ENCODE measurements at places on chromosomes 2 and 18.

GRCh38 chr2:108364676-108365297, 13.0 kb upstream of the SULT1C4 start:
- no peak for DNase-seq

DNA sequence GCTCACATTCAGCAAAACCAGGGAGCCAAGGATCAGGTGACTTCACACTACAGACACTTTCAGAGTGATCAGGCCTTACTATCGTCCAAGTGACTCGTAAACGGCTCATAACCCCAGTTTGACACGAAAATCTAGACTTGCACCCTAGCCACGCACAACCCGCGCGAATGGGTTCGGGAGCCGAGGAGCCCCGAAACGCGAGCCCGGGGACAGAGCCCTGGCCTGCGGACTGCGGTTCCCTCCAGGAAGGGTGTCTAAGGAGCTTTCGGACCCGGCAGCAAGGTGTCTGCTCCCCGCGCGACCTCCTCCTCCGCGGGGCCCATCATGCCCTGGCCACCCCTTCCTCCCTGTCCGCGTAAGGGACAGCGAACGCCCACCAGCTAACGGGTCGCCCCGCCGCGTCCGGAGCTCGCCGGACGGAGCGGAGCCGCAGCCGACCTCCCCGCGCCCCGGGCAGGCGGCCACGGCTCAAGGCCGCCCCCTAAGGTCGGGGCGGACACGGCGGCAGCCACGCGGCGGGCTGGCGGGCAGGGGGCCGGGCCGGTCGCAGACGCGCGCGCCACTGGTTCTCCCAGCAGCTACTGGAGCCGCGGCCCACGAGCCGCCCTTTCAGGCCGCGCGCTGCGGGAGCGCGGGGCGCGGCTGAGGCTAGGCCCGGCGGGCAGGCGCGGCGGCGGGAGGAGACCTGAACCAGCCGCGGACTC, 575 bp downstream of the ATL2 start:
- peak; percentile 42 for DNase-seq

DNA sequence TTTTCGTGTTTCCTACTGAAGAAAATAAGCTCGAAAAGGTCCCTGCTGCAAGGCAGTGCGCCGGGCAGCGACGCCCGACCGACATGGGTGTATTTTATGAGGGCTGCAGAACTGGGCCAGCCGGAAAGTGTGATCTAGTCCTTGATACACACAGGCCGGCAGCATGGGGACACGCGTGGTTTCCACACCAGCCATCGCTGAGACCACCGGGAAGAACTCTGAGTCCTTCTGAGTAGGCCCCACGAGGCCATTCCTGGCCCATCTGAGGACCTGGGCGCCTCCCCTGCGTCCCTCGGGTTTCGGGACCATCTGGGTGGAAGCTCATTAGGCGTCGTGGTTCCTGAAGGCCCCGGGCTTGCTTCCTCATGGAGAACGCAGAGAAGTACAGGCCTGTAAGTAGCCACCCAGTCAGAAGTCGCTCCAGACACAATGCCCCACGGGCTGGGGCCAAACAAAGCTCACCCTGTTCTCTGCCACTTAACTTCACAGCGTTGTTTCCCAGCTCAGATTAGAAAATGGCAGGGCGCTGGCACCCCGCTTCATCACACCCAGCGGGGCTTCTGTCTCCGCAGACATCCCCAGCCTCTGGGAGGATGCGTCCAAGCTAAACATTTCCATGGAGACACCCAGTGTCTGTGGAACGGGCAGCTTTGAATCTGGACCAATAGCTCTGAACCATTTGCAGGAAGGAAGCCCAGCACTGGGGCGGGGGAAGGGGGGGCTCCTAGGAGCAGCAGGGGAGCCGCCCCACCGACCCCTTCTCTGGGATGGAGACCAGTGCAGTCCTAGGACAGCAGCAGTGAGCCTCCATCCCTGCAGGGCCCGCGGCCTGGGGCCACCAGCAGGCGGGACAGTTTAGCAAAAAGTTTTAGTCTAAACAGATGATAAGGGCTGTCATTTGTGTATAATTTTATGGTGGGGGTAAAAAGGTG, 2.4 kb downstream of the NFATC1 start:
- DNase-seq, result no peak

DNA sequence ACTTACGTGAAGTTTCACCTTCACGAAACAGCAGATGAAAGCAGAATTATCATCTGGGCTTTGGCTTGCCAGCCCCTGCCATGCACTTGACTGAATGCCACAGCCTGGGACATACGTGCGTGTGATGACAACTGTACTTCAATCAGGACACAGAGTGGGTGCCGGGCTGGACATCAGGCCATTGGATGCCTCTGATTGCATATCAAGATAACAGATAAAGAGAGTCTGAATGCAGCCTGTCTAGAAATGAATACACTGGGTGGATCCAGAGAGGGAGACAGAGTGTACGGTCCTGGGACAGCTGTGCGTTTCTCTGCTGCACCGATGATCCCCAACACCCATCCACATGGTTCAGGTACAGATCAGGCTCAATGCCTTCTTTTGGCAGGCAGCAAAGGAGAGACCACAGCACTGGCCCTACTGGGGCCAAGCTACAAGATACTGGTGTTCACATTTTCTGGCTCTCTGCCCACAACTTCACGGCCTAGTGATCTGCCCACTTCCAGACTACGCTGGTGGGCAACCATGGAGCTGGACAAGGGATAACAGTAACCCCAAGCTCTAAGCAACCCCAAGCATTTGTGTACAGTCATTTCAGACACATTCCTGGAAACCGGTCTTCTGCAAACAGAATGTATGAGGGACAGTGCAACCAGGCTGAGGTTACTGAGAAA, 35.6 kb downstream of the FBLN7 start:
- DNase-seq, result no peak

DNA sequence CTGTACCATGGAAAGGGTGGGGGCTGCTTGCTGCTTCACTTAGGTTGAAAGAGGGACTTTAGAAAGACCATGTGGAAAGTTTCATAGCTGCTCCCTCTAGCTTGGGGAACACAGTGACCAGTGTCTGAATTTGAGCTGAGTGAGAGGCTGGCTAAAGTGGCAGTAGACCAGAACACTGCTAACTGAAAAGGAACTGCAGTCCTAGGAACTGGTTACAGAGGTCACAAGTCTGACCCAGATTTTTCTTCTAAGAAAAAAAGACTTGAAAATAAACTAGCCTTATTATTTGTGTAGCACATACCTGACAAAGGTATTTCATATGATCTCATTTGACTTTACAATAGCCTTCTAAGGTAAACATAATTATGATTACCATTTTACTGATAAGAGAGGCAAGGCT, 153.6 kb downstream of the FSHR start:
- DNase-seq, result no peak

GRCh38 chr2:74749432-74749831, 84.5 kb upstream of the HK2 start:
- no peak for DNase-seq

- DNase-seq, result no peak
Observed at GRCh38 chr2:43905871-43906270, 67.1 kb downstream of the ABCG8 start.

DNA sequence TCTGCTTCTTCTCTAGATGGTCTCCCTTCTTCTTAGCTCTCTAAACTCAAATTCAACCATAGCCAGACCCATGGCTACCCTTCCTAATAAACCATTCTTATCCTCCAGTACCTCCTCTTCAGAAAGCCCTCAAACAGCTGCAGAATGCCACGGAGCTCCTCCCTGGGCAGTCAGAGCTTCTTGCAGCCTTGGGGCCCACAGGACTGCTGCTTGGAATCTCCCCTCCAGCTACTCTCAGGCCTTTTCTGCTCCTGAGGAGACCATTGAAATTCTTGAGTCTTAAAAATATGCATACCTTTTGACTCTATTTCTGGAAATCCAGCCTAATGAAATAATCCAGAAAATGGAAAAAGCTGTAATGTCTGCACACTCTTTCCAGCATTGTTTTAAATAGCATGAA, 30.7 kb downstream of the EFR3B start:
- no peak for DNase-seq

DNA sequence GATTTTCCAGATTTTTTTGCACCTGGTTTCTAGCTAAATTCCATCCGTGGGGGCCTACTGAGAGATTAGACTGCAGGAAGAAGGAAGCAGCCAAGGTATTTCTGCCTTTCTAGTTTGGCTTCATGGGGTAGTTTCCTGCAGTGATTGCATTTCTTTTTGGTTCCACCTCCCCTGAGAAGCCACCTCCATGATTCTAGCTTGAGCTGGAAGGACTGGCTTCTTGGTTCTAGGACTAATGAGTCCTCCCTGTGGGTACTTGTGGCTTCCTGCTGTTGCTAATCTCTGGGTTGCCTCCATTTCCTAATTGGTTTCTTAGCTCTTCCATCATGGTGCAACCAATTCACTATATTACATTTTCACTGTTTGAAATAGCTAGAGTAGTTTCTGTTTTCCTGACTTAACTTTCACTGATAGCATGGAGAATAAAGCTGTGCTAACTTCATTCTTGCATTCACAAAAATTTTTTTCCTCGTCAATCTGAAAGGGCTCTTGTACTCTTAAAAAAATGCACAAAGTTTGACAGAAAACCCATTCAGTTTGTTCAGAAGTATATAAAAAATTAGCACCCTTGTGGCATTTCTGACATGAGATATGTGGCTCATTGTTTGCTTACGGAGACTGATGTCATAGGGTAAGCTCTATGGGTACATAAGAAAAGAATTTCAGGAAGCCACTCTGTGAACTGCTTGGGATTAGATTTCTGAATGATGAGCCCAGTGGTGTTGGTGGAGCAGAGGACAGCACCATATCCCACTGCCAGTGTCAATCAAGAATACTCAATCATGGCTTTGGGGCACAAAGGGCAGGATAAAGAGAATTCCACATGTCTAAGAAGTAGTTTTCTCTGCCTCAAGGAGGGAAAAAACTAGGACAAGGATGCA, 242.8 kb upstream of the RBMS1 start:
- no peak for DNase-seq

- no peak for DNase-seq
Observed at GRCh38 chr2:19542796-19543662, 184.6 kb upstream of the OSR1 start.

DNA sequence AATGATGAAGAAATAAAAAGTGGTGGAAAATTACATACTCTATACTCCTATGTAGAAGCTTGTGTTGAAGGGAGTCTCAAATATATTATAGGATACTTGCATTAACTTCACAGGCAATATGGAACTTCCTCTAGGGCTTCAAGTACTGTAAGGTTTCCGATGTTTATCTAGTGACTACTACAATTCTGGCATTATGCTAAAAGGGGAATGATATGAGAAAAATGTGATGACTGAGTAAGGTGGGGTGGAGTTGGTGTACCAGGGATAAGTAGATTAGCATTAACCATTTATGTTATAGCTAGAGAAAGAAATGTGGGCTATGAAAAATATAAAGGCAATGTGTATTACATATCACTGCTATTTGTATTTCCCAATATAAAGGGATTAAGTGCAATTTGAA, 229.5 kb downstream of the DCC start:
- DNase-seq, result no peak

DNA sequence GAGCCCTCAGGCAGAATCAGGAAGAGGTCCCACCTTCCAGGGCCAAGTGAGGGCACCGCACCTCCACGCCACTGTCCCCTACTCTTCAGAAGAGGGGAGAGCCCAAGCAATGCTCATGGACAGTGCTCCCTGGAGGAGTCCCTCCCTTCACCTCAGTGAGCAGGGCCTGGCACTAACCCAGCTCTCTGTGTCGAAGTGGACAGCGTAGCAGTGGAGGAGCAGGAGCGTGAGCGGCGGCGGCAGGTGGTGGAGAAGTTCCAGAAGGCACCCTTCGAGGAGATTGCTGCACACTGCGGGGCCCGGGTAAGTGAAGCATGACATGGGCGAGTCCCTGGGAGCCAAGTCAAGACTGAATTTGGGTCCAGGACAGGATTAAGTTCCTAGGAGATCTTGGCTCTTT, 16.7 kb downstream of the POMC start:
- no peak for DNase-seq

DNA sequence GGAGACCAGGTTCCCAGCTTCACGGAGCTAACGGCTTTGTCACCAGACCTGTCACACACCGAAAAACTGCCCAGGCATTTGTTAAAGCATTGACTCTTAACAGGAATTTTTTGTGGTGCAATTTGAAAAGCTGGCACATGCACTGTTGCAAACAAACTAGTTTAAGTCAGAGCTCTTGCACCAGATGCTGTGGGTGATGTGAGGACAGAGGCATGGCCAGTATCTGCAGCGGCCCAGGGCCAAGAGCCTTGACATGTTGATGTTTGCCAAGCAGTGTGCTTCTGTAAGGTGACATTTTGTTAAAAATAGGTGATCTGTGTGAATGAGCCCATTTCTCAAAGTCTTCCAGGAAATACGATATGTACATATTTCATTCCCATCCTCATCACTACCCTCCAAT, 142.5 kb downstream of the MTCL1 start:
- no peak for DNase-seq

GRCh38 chr2:231554748-231555545, 24.7 kb upstream of the NMUR1 start:
- no peak for DNase-seq

GRCh38 chr18:23824669-23825068, 135.4 kb downstream of the LAMA3 start:
- DNase-seq, result no peak

- no peak for DNase-seq
Observed at GRCh38 chr18:23336101-23336500, 117.0 kb upstream of the RIOK3 start.

- DNase-seq, result no peak
Observed at GRCh38 chr2:239990966-239991365, 34.2 kb downstream of the NDUFA10 start.

Data from stimulated activated CD8-positive, alpha-beta memory T cell treated with anti-CD3 and anti-CD28 coated beads, Interleukin-4, amount 100 ng/mL, for 24 hours (primary cell).